ENCODE measurements at places on chromosomes 4 and X.

DNA sequence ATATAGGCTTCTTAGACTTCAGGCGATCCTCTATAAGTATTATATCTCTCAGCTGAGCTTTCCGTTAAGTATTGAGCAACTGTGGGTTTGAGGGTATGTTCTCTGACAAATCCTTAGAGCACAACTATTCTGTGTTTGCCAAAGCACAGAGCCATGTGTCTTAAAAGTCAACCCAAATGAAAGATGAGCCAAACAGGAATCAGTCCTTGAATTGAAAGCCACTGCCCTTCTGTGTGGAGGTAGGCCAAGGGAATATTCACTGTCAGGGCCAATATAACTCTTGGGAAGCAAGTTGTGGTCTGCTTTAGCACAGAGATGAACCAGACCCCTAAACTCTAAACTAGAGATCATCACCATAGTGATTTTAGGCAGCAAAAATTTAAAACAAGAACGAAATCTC lies 164.0 kb downstream of the STAG2 start:
- no peak for DNase-seq

- no peak for DNase-seq
Observed at GRCh38 chr4:176636292-176636691, 156.4 kb downstream of the VEGFC start.

DNA sequence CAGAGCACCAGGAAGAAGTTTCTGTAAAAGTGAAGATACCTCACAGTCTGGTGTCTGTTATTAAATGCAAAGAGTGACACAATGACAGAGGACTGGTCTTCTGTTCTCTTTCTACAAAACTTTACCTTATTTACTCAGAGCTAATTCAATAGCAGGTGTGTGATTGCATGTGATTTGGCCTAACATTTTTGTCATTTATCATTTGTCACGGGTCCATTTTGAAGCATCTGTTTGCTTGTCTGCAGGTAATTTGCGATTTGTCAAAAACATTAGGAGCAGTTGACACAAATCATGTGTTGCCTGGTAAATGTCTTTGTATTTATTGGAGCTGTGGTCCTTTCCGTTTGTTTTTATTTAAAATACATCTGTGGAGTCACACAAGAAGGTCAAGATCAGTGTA lies 1232.4 kb downstream of the STIM2 start:
- DNase-seq: peak; percentile 1

GRCh38 chr4:70488748-70489147 lies 16.8 kb downstream of the MUC7 start:
- DNase-seq: no peak

DNA sequence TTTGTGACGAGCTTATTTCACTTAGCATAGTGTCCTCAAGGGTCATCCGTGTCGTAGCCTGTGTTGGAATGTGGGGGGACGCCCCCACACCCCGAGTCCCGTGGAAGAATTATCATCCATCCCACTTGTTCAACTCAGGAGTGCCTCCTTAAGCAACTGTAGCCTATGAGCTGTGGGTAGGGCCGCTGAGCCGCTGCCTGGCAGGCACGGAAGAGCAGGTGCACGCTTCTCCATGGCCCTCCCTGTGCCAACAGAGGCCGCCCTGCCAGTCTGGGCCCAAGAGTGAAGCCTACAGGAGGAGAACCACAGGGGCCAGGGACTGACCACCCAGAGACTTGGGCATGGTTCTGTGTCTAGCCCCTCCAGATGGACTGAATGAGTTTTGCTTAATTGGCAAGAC lies 2.3 kb upstream of the RGS12 start:
- peak; percentile 23 for DNase-seq

DNA sequence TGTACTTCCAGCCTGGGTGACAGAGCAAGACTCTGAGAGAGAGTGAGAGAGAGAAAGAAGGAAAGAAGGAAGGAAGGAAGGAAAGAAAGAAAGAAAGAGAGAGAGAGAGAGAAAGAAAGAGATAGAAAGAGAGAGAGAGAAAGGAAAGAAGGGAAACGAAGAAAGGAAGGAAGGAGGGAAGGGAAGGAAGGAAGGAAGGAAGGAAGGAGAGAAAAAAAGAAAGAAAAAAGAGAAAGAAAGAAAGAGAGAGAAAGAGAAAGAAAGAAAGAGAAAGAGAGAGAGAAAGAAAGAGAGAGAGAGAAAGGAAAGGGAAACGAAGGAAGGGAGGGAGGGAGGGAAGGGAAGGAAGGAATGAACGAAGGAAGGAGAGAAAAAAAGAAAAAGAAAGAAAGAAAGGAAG lies 238.6 kb downstream of the ASMT start:
- DNase-seq: no peak

GRCh38 chr4:143089291-143089690 lies 95.4 kb upstream of the USP38 start:
- no peak for DNase-seq

DNA sequence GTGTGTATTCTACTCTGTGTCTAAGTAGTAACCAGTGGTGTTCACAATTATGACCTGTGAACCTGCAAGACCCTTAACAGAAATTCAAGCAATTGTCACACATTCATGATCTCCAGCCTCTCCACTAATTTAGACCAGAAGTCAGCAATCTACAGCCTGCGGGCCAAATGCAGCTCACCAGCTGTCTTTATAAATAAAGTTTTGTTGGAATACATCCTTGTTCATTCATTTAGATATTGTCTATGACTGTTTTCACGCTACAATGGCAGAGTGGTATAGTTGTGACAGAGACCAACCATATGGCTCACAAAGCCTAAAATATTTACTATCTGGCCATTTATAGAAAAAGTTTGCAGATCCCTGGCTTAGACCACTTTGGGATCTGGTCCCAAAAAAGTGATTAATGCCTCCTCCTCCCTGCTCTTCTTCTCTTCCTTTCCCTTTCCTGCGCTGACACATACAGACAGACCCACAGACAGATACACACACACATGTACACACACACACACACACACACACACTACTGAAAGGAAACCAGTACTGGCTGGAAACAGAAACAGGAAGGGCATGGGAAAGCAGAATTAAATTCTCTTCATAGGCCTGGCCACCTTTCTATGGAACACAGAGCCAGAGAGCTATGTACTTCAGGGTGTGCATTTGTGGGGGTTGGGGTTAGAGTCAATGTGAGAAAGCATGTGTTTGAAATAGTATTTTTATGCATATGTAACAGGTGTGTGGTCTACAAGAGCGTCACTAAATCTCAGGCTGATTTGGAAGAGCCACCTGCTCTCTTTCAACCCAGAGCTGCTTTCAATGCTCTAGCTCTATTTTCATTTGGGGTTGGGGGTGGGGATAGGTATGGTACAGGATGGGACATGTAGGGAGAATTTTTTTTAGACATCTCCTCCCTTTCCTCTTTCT lies 49.7 kb upstream of the TMEM164 start:
- no peak for DNase-seq

GRCh38 chr4:8838296-8838960 lies 33.2 kb downstream of the HMX1 start:
- DNase-seq: no peak

- no peak for DNase-seq
Observed at GRCh38 chrX:70485466-70485865, 40.8 kb downstream of the DLG3 start.

- no peak for DNase-seq
Observed at GRCh38 chrX:139112432-139112831, 400.9 kb upstream of the FGF13 start.

DNA sequence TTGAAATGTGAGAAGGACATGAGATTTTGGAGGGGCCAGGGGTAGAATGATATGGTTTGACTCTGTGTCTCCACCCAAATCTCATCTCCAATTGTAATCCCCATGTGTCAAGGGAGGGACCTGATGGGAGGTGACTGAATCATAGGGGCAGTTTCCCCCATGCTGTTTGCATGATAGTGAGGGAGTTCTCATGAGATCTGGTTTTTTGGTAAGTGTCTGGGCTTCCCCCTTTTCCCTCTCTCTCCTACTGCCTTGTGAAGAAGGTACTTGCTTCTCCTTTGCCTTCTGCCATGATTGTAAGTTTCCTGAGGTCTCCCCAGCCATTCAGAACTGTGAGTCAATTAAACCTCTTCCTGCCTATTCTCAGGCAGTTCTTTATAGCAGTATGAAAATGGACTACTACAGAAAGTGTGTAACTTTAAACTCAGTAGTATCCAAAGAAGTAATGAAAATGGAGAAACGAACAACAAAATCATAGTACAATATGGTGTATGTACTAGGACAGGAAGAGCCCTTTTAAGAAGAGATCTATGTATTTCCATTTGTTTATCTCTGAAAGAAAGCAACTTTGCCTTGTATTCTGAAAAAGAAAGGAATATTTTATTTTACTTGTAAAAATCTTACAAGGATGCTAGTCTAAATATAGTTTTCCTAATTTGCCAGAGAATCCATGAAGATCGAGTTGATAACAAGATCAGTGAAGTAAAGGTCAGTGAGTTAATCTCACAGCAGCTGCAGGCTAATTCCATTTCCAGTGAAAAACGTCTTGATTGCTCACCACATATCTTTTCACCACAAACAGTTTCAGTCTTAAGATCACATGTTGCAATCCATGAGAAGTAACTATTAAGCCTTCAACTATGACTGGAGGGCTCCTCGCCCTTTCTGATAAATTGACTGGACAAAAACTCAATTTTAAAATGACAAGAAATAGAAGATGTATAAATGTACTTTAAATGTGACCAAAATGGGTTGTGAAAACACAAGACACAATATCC lies 20.5 kb downstream of the PKD2 start:
- DNase-seq: no peak

DNA sequence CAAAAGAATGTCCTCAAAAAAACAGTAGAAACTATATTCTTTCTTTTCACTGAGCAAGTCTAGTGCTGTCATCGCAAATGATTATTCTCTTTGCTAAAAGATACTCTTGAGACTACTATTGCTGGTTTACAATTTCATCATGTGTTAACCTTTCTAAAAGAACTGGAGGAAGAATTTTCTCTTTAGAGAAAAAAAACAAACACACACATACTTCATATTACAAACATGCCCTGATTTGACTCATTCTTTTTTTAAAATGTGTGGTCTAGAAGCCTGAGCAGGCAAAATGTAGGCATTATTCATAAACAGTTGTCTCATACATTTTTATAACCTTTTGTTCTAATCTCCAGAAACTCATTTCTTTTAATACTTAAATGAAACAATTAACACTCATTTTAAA lies 60.6 kb upstream of the FAT4 start:
- DNase-seq: no peak

DNA sequence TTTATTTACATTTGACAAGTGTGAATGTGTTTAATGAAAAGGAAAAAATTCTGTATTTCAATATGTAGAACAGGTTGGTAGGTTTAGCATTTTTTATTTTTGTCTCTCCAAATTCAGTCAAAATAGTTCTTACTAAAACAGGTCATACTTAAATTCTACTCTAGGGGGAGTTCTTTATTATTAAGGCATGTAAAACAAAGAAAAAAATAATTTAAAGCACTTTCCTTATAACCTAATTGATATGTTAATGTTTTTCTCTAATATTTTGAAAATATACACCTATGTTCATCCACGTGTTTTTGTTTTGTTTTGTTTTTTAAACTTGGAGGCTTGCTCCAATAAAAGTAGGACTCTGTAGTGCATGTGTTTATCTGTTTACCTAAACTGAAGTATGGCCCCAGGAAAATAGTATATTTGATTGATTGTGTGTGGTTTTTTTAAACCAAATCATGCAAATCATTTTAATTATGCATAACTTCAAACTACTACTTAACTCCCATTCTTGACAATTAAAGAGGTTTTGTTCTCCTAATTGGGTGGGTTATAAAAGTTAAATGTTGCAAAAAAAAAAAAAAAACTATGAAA lies 562.7 kb downstream of the RPA4 start:
- DNase-seq: no peak

- no peak for DNase-seq
Observed at GRCh38 chr4:150533673-150534072, 48.3 kb upstream of the MAB21L2 start.

GRCh38 chr4:189809241-189809735 lies 131.4 kb upstream of the FRG1 start:
- DNase-seq: no peak

GRCh38 chr4:8891646-8892555 lies 20.3 kb upstream of the HMX1 start:
- no peak for DNase-seq

- no peak for DNase-seq
Observed at GRCh38 chr4:126375462-126376054, 1060.8 kb downstream of the FAT4 start.

Measured in SHP77 (cell line).